Stimulated activated CD8-positive, alpha-beta memory T cell treated with anti-CD3 and anti-CD28 coated beads, Interleukin-2, amount 100 ng/mL, for 48 hours (primary cell): ENCODE measurements at places on chromosomes 12 and 14.

- no peak for DNase-seq
These were observed 13.6 kb upstream of the FOXJ2 start for GRCh38 chr12:8018666-8019581.

- DNase-seq: peak; percentile 20
These were observed 19.9 kb downstream of the PPP2R5C start for GRCh38 chr14:101781240-101782061.

GRCh38 chr14:72633551-72633950 is 260.4 kb downstream of the DPF3 start:
- no peak for DNase-seq

GRCh38 chr12:130608132-130608531 is 108.0 kb downstream of the RIMBP2 start:
- no peak for DNase-seq

DNA sequence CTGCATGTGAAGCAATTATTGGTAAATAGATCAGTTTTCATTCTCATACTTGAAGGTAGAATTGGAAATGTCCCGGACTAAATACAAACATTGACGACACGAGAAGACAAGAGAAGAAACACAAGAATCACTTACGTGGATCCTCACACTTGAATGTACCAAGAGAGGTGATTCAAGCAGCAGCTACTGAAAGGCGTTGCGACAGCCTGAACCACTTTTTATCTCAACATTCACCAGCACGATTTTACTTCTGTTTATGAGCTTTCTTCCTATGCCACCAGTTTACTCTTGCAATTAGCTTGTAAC is 3.6 kb upstream of the FZD10 start:
- no peak for DNase-seq

GRCh38 chr12:79935624-79936345 is 888 bp upstream of the PPP1R12A start:
- DNase-seq: no peak

- no peak for DNase-seq
These were observed 13.8 kb upstream of the DHRS4 start for GRCh38 chr14:23939607-23940326.

DNA sequence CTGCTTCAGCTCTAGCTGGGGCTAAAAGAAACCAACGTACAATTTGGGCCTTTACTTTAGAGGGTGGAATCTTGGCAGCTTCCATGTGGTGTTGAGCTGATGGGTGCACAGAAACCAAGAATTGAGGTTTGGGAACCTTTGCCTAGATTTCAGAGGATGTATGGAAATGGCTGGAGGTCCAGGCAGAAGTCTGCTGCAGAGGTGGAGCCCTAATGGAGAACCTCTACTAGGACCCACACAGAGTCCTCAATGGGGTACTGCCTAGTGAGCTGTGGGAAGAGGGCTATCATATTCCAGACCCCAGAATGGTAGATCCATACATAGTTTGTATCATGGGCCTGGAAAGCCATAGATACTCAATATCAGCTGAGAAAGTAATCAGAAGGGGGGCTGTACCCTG is 500.4 kb upstream of the ATP2B1 start:
- no peak for DNase-seq

DNA sequence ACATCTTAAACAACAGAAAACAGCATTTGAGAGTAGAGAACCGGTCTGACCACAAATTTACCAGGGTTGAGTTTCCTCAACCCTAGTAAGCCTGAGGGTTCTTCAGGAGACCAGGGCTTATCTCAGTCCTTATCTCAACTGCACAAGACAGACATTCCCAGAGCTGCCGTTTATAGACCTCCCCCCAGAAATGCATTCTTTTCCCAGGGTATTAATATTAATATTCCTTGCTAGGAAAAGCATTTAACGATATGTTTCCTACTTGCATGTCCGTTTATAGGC is 12.3 kb downstream of the TMEM117 start:
- no peak for DNase-seq

DNA sequence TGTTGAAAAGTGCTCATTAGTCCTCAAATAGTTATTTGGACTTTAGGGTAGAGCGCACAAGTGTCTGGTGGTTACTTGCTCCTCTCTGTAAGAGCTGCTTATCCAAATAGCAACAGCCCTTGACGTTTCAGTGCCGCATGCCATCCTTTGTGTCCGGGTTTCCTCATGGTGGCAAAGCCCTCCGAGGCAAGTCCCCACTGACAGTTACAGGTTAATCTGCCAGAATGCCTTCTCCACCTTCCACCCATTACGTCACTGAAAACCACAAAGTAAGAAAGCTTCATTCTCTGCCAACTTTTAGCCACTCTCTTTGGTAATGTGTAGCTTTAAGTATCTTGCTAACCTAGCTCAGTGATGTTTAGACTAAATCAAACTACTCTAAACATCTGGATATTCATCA is 78.6 kb downstream of the POLR3B start:
- DNase-seq: no peak

DNA sequence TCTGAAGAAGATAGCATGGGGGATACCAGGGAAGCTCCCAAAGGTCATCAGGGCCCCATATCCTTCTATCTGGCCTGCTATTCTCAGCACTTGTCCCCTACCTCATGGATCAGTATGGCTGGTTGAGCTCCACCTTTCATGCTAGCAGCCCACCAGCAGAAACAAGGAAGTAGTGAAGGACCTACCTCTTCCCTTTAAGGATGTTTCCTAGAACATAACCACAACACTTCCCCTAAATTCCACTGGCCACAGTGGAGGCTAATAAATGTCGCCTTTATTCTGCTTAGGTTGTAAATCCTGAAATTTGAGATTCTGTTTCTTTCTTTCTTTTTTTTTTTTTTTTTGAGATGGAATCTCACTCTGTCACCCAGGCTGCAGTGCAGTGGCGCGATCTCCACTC is 128.6 kb upstream of the PARP11 start:
- DNase-seq: no peak

DNA sequence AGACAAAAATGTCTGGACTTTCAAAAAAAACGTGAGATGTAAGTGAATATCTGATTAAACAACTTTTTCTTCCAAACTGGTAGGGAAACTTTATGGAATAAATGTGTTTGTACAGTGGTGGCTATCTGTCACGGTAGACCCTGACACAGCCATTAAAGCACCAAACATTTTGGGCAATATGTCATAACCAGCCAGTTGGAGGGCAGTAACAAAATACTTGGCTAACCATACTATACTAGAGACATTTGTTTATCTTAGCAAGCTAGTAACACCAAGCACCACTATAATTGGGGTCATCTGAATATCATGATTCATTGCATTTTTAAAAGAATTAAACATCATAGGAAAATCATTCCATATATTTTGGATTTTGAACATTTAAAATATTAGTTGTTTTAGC is 6.0 kb upstream of the MYF6 start:
- DNase-seq: no peak

- no peak for DNase-seq
These were observed 24.1 kb downstream of the AHNAK2 start for GRCh38 chr14:104953896-104954656.

- DNase-seq: peak; percentile 51
These were observed 947 bp downstream of the AEBP2 start for GRCh38 chr12:19440019-19440858.

DNA sequence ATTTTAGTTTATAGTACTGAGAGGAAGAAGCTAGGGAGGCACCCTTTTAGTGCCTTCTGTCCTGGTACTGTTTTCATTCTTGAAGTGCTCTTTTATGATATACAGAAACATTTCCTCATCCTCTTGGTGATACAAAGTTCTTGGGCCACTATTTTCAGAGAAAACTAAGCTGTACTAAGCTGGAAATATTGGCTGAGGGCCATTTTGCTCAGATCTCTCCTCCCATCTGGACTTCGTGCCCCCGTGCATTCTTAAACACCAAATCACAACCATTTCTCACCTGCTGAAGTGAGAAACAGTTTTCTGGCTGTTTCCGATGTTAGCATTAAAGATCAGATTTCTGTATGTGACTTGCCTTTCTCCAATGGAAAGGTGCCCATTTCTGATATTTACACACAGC is 158.9 kb downstream of the FBXL14 start:
- DNase-seq: no peak

- DNase-seq: no peak
These were observed 11.8 kb upstream of the NUAK1 start for GRCh38 chr12:106150555-106150954.

DNA sequence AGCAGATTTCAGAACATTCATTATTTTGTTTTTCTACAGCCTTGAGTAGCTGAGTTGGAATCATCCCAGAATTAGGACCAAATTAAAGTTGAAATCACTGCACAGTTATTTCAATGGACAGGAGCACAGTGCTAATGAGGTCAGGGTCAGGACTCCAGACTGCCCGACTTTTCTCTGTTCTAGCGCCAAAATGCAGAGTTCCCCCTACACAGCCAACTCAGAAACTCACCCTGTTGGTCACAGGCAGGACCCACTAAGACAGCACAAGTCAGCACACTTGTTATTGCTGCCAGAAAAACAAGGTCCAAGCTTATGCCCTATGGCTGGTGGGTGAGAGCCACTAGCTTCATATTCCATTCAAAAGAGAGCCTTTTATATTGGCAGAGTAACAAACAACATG is 198.1 kb upstream of the KRR1 start:
- no peak for DNase-seq

DNA sequence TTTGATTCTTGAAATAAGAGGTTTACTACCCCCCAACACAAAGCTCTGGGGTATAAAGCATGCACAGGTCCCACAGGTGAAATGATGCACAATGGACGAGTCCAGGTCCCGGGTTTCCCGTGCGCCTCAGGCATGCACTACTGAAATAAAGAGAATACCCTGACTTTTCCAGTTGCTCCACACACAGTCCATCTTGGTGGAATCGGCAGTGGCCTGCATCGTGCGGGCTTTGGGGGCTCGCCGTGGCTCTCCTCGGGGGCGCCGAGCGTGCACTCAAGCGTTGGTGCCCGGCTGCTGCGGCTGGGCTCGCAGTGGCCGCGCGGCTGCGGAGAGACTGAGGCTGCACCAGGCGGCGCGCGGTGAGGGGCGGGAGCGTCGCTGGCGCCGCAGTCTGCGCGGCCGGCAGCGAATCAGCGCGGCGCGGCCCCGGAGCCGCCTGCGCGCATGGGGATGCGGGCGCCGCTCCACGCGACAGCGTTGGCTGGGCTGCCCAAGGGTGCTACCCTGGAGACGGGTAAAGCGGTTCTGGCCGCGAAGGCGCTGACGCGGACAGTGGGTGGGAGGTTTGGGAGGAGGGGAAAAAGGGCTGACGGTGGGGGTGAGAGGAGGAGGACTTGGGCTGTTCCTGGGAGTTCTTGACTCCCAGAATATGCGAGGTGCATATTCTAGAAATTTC is 53.8 kb upstream of the CCDC175 start:
- DNase-seq: no peak

- DNase-seq: no peak
These were observed 29.9 kb upstream of the MUCL1 start for GRCh38 chr12:54824402-54824801.

- no peak for DNase-seq
These were observed 9.2 kb downstream of the EGLN3 start for GRCh38 chr14:33941718-33942117.

- no peak for DNase-seq
These were observed 242.9 kb downstream of the CHST11 start for GRCh38 chr12:104699489-104700190.

DNA sequence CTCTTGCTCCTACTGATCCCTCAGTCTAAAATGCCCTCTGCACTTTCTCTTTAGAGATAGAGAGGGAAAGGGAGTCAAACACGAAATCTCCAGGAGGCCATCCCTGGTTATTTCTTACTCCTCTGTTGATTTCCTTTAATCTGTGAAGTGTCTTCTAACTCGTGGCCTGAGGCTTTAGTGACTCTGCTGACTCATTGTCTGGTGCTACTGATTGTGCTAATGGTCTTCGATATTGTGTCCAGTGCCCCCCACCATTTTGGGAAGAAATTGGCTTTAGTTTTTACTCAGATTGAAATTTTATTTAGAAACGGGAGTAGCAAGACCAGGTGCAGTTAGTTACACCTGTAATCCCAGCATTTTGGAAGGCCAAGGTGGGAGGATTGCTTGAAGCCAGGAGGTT is 839 bp downstream of the CLEC9A start:
- no peak for DNase-seq

DNA sequence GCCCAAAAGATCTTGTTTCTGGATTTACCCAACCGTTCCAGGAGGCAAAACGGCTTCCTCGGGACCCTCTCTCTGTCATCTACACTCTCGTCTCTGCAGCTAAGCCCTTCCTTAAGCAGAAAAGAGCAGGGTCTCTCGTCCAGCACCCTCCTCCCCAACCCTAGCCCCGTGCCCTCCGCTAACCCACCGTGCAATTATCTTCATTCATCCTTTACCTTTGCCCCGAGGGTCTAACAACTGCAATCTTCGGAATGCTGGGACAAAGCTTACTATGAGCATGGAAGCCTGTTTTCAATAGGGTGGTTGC is 276 bp upstream of the BMAL2 start:
- no peak for DNase-seq

GRCh38 chr12:57617942-57618341 is 6.7 kb downstream of the ARHGEF25 start:
- no peak for DNase-seq

DNA sequence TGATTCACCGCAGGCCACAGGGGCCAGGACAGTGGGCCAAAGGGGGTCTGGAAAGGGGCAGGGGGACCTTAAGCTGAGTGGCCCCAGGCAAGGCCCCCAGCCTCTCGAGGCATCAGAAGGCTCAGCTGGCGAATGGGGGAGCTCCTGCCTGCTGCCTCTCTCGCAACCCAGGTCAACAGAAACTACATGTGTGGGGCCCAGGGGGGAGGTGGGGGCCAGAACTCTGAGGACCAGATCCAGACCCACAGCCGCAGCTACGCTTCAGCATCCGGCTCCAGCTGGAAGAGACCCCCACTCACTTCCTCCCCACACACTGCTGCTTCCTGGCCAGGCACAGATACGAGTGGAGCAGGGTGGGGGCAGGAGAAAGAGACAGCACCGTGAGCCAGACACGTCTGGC is 46.5 kb downstream of the NCOR2 start:
- no peak for DNase-seq

DNA sequence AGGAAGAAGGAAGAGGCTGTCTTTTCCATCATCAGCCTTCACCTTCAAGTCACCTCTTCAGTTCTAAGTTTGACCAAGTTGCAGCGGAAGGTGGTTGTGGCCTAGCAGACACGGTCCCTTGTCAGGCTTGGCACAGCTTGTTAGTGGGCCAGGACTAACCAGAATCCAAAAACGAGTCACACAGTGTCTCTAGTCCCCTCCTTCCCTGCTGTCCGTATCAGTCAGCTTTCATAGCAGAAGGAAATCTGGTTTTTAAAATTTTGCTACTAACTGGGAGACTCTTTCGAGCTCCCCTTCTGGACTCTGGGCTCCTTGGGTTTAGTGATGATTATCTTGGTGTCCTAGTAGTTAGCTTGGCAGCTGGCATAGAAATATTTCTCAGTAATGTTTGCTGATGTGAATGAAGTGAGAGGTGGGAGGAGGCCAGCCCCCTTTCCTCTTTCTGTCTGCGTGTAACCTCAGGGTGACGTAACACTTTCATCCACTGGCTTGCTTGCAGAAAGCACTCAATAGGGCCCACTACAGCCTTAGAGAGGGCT is 3.8 kb downstream of the ETV6 start:
- DNase-seq: peak; percentile 26

- DNase-seq: peak; percentile 61
These were observed 2.0 kb downstream of the TPI1 start for GRCh38 chr12:6869049-6870021.
